Upper lobe of left lung (tissue), 6 donors: ENCODE measurements at places on chromosomes 2 and 18. TPM values are rescaled to one million over a fixed set of nuclear protein-coding genes. Genes with fewer than 3 reads are reported as not detected.
A peak's percentile ranks its signal among the peaks of the same experiment; 100 is the strongest.

DSG1 gene
- total RNA-seq: not detected

HJURP gene
- 3.2 TPM for total RNA-seq

CHST9 gene
- total RNA-seq: 44.9 TPM

RNASEH1 gene
- total RNA-seq: 17.1 TPM

MARS2 gene
- 5.9 TPM for total RNA-seq

CNDP1 gene
- total RNA-seq: not detected

NYAP2 gene
- 0.15 TPM for total RNA-seq

SP140 gene
- total RNA-seq: 5.1 TPM

CHRND gene
- not detected for total RNA-seq

ZNF385B gene
- 70.7 TPM for total RNA-seq

ARPC2 gene
- total RNA-seq: 440 TPM

- no peak for DNase-seq
Measured at GRCh38 chr18:63342206-63342605, 22.6 kb upstream of the BCL2 start.

GRCh38 chr2:69163109-69163508, 150.1 kb downstream of the ANTXR1 start:
- peak; percentile 55 for DNase-seq

GRCh38 chr2:46072101-46072820, 224.9 kb upstream of the EPAS1 start:
- DNase-seq: no peak

DNA sequence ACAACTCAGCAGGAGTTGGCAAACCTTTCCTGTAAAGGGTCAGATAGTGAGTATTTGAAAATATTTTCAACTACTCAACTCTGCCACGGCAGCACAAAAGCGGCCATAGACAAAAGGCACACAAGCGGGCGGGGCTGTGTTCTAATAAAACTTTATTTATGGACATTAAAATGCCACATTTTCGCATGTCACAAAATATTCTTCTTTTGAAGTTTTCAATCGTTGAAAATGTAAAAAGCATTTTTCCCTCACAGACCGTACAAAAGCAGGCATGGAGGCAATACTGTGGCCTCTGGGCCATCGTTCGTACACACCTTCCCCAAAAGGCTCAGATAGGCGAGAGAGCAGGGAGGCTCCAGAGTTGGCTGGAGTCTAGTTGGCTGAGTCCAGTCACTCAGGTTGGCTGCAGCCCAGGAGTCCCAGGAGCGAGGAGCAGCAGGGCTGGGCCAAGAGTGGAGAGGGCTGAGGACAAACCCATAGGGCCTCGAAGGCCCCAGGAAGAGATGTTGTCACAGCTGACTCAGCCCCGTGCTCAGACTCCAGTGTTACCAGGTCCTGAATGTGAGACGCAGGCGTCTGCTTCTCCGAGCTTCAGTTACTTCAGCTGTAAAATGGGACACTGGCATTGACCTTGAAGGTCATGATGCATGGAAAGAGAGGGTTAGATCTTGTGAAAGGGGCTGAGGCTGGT, 42.5 kb downstream of the SDC1 start:
- DNase-seq: no peak

- DNase-seq: no peak
Measured at GRCh38 chr18:62771494-62772270, 56.3 kb downstream of the PHLPP1 start.

DNA sequence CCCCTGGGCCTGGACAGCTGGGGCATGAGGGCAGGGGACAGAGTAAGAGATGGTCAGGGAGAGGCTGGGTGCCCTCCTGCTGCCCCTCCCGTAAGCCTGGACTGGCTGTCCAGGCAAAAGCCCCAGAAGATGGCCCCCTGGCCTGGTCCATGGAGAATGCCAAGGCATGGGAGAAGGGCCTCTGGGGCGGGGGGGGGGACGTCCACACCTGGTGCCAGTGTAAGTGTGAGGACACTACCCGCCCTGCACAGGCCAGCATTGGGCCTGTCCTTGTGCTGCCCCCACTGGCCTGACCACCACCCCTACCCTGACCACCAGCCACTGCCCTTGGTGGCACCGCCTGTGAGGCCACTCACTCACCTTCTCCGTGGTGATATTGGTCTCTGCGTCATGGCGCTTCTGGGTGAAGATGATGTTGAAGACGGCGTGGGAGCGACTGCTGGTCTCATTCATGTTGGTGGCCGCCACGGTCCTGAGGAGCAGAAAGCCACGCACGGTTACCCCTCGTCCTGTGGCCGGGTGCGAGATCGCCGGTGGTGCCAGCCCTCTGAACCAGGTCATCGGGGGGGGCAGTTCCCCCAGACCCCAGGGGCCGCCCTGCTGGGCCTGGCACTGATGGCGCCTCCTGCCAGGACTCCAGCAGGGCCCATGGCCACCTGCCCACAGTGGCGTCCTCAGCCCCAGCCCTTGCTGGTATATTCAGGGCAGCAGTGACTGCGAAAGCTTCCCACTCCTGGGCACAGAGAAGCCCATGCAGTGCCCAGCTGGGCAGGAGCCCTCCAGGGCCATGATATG, 35.2 kb downstream of the KIF1A start:
- DNase-seq: peak; percentile 75

- no peak for DNase-seq
Measured at GRCh38 chr18:11147371-11147951, 1.9 kb downstream of the PIEZO2 start.

DNA sequence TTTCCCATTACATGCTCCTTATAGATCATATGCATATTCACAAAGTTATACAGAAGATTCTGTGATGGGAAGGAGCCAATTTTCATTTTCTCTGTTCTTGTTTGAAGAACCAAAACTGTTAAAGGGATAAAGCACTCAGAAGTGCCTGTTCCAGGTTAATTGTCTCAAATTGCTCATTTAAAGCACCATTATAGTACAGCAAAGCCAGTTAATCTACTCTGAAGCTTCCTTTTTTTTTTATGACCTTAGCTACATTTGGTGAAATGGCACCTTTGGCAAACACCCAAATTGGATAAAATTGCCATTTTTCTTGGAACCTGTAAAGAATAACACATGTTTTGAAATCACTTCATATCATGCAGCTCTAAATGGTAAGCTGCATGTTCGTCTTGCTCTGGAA, 1092.3 kb downstream of the BCL11A start:
- no peak for DNase-seq

- no peak for DNase-seq
Measured at GRCh38 chr2:225806105-225806504, 406.6 kb downstream of the NYAP2 start.

- no peak for DNase-seq
Measured at GRCh38 chr2:66390811-66391210, 44.1 kb upstream of the MEIS1 start.

GRCh38 chr2:229408356-229408755, 137.3 kb upstream of the PID1 start:
- DNase-seq: peak; percentile 82

- DNase-seq: no peak
Measured at GRCh38 chr18:1891641-1892040, 679.7 kb downstream of the METTL4 start.

DNA sequence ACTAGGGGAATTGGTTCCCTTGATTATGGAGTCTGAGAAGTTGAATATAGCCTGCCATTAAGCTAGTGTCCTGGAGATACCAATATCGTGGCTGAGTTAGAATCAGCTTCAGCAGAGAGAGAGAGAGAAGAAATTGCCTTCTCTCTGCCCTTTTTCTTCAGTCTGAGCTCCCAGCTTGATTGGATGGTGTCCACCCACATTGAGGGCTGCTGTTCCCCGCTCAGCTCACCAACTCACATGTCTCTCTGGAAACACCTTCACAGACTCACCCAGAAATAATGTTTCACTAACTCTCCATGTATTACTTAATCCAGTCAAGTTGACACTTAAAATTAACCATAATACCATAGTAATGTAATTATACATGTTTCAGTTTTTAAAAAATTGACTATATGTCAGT, 17.9 kb upstream of the TRIM43 start:
- DNase-seq: no peak

DNA sequence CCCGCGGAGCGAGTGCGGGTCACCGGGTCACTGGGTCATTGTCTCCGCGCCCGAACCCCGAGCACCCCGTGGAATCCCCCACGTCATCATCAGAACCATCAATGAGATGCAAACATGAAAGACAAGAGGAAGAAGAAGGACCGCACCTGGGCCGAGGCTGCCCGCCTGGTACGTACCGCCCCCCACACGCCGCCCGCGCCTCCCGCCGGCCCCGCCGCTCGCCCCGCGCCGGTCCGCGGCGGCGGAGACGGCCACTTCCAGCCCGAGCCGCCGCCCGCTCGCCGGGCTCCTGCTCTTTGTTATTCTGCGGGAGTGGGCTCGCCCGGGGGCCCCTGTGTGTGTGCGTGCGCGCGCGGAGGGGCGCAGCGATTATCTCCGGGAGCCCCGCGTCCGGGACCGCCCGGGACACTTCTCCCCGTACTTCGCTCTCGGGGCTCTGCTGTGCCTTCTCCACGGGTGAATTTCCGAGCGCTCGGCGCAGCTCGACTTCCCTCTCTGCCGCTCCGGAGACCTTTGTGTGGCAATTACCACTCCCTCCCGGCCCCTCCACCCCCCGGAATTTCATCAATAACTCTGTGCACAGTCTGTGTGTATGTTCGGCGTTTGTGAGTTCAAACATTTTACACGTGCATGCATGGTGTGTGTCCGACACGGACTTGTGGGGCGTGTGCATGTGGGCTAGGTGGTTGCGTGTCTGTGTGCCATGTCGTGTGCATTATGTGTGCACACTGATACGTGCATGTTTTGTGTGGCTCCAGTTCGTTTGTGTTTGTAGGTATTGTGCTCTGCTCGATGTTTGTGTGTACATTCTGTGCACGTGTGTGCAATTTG, 714 bp downstream of the ASXL3 start:
- DNase-seq: peak; percentile 84

DNA sequence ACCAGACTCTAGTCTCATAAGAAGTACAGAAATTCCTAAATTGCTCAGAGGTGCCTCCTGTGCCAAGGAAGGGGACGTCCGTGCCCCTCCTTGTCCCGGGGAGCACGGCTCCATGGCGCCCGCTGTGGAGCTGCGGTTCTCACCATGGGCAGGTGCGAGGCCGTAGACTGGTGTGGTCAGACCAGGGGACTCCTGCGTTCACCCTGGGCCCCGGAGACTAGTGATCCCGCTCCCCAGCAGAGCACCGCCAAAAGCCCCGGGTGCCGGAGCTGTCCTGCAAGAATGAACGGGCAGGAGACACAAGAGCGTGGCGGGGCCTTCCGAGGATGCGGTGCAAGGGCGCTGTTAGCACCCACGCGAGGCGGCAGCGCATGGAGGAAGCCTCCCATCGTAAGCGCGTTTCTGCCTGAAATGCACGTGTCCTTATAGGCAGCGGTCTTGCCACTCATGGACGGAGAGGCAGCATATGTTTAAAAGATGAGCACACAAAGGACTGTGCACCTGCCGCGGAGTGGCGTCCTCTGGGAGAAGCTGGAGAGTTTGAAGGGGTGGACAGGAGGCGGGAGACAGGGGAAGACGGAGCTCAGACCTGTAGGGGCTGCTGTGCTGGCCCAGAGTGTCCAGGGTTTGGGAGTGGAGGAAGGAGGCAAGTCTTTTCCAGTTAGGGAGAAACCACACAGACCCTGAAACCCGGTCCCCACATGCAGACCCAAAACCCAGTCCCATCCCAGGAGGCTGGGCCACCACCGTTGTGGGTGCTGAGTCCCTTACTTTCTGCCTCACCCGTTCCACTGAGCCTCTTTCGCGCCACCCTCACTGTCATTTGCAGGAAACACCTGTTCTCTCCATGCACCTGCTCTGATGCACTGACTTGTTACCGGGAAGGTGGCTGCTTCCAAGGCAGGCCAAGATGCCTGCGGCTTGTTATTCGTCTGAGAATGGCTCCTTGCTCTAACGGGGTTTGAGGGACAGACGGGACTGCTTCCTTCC, 7.5 kb upstream of the KCNG2 start:
- DNase-seq: peak; percentile 68

DNA sequence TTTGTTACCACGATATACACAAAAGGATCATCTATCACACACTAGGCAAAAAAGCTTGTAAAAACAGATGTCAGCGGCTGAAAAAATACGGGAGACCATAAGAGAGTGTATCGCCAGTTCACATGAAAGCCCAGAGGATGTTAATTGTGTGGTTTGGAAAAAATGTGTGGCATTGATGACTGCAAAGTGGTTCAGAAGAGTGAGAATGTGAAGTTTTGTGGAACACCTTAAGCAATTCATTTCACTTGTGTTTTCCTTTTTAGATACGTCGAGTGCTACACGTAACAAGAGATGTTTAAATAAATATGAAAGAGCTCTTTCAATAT, 61.7 kb upstream of the DAPL1 start:
- DNase-seq: no peak

DNA sequence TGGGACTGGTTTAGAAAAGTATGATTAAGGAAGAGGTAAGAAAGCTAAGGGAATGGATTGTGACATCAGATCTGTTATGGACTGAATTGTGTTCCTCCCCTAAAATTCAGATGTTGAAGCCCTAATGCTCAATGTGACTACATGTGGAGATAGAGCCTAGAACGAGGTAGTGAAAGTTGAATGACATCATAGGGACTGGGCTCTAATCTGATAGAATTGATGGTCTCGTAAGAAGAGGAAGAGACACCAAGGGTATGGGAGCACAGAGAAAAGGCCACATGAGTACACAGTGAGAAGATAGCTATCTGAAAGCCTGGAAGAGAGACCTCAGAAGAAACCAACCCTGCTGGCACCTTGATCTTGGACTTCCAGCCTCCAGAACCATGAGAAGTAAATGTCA, 178.3 kb downstream of the TRIB2 start:
- DNase-seq: no peak

DNA sequence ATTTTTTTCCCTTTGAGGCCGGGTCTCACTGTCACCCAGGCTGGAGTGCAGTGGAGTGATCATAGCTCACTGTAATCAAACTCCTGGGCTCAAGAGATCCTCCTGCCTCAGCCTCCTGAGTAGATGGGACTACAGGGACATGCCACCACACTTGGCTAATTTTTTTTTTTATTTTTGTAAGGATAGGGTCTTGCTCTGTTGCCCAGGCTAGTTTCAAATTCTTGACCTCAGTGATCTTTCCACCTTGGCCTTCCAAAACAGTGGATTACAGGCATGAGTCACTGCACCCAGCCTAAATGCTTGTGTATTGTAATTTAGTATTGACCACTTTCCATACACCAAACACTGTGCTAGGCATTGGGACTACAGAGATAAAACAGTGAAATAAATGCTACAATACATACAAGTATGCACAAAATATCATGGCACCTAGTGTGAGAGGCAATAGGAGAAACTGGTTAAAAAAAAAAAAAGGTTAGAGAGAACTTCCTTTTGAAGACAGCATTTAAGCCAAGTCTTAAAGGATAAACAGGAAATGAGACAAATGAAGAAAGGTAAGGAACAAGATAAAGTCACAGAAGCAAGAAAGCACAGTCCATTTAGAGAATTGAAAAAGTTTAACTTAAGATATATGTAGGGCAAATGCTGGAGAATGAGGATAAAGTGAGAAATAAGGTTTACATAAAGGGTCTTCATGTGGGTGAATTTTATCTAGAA, 113.4 kb downstream of the GORASP2 start:
- no peak for DNase-seq

- no peak for DNase-seq
Measured at GRCh38 chr2:168641636-168642035, 160.8 kb upstream of the NOSTRIN start.
